Omental fat pad (tissue), 4 donors: ENCODE measurements at places on chromosomes 6 and 20. TPM values are rescaled to one million over a fixed set of nuclear protein-coding genes. Genes with fewer than 3 reads are reported as not detected.

The EMILIN3 gene
- 0.13 TPM for total RNA-seq

GRCh38 chr6:33252759-33253158, 18.9 kb downstream of the VPS52 start:
- no peak for DNase-seq

The OR2J3 gene
- not detected for total RNA-seq

DNA sequence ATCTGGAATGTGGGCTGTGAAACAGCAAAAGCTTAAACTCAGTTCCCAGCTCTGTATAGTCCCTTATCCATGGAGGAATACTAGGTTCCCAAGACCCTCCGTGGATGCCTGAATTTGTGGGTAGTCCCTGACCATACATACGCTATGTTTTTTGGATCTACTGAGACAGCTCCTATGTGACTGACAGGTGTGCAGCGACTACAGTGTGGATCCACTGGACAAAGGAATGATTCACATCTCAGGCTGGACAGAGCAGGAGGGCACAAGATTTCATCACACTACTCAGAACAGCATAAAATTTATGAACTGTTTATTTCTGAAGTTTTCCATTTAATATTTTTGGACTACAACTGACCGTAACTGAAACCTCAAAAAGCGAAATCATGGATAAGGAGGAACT, 125.3 kb downstream of the MAP7 start:
- DNase-seq = no peak

The PTPRA gene
- 55.0 TPM for total RNA-seq

DNA sequence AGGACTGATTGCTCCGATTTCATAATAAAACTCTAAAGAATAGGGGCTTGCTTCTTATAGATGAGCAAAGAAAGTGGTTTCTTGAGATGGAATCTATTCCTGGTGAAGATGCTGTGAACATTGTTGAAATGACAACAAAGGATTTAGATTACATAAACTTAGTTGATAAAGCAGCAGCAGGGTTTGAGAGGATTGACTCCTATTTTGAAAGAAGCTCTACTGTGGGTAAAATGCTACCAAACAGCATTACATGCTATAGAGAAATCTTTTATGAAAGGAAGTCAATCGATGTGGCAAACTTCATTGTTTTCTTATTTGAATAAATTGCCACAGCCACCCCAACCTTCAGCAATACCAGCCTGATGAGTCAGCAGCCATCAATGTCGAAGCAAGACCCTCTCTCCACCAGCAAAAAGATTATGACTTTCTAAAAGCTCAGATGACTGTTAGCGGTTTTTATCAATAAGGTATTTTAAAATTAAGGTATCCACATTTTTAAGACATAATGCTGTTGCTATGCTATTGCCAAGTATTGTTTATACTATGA, 12.7 kb upstream of the MTRF1L start:
- DNase-seq = no peak

The BPI gene
- not detected for total RNA-seq

GRCh38 chr6:157996918-157997702, 15.4 kb downstream of the SYNJ2 start:
- DNase-seq = no peak

DNA sequence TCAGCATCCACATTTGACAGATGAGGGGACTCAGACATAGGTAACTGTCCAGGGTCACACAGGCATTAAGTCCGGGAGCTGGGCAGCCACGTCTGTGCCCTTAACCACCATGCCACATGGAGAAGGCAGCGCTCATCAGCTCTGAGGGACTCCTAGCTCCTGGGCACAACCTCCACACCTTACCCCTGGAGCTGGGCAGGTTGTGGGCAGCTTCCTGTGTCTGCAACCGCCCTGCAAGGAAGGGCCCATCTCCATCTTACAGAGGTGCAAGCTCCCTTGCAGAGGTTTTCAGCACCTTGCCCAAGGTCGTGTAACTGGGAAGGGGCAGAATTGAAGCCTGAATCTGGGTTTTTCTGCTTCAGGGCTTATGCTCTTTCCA, 7.9 kb downstream of the CCDC167 start:
- no peak for DNase-seq

DNA sequence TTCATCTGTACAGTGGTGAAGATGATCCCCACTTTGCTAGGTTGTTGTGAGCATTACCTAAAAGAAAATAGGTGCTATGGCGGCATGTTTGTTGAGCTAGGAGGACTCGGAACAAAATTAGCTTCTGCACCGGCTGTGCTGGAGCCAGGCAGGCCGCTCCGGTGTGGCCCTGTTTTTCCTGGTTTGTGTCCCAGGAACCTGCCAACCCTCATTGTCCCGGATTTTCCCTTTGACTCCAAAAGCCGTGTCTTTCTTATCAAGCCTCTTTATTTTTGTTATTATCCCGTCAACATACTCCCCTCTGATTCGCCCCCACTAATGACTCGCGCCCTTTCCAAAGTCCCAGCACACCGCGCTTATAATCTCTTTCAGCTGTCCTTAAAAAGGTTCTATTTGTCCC, 117.0 kb downstream of the MYLK4 start:
- no peak for DNase-seq

The MAS1 gene
- total RNA-seq = under 0.01 TPM

DNA sequence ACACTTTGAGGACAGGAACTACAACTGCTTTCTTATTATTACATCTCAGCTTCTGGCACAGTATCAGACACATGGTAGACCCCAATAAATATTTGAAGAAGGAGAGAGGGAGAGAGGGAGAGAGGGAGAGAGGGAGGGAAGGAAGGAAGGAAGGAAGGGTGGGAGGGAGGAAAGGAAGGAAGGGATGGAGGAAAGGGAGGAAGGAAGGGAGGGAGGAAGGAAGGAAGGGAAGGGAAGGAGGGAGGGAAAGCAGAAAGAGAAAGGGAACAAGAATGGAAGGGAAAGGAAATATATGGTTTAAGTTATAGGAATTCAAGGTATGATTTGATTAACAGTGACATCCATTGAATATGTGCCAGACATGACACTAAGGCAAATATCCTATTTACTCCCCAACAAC, 402.1 kb downstream of the KIF16B start:
- no peak for DNase-seq

The HLA-DRA gene
- total RNA-seq = 288 TPM

GRCh38 chr6:39239527-39240154, 10.4 kb upstream of the KCNK5 start:
- no peak for DNase-seq

- no peak for DNase-seq
Measured at GRCh38 chr20:36572701-36573102, 695 bp upstream of the TGIF2 start.

- no peak for DNase-seq
Measured at GRCh38 chr20:19922716-19923115, 94.4 kb upstream of the NAA20 start.

DNA sequence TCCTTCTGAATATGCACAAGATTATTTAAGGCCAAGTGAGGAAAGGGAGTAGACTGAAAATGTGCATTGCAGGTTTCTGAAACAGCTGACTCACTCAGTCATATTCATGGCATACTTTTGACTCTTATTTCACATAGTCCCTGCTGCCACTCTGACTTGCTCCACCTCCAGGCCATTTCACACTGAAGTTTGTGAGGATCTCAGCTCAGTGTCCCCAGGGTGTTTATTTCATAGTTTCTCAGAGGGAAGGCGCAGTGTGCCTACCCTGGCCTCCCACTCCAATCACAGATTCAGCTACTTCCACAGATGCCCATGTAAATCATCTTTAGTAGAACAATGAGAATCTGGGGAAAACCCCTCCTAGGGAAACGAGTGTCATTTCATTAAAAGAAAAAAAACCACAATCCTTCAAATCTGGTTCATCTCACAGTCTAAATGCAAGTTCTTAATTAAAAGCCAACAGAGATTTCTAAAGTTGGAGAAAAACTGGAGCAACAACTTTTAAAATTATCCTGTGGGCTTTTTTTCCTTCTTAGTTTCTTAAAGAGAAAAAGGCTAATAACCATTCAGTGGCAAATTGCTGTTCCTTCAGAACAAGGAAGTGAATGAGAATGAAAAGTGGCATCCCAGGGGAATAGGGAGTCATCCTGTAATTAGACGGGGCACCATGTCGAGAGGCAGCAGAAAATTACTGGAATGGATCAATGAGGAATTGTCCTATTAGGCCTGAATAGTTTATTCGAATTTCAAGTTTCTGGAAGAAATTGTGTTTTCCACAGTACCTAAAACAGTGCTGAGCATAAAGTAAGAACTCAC, 133.6 kb downstream of the TFAP2B start:
- no peak for DNase-seq

DNA sequence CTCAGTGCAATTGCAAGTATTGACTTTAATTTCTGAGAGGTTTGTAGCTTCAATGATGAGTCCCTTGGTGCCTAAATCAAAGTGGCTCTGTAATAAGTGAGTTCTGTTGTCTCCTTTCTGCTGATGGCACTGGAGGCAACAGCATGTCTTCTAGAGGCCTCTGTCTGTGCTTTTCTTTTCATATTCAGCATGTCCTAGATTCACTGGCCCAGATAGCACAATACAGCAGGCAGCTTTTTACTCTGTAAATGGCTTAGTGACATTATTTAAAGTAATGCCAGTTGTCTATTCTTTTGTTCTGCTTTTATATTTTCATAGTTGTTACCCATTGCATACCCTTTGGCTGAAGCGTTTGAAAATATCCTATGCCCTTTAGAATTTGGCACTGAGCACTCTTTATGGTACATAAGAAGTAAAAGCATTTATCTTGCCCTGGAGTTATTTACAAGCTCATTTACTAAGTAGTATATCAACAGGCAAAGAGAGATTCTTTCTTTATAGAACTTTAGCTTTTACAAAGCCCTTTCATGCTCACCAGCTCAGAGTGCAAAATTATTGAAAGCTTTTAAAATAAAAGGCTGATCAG, 271.5 kb upstream of the KCNQ5 start:
- DNase-seq = no peak

- DNase-seq = no peak
Measured at GRCh38 chr20:37997516-37997915, 35.7 kb downstream of the TTI1 start.

GRCh38 chr6:28867086-28867409, 56.7 kb downstream of the TRIM27 start:
- DNase-seq = no peak

GRCh38 chr6:25428758-25429317, 149.7 kb downstream of the CARMIL1 start:
- DNase-seq = no peak

DNA sequence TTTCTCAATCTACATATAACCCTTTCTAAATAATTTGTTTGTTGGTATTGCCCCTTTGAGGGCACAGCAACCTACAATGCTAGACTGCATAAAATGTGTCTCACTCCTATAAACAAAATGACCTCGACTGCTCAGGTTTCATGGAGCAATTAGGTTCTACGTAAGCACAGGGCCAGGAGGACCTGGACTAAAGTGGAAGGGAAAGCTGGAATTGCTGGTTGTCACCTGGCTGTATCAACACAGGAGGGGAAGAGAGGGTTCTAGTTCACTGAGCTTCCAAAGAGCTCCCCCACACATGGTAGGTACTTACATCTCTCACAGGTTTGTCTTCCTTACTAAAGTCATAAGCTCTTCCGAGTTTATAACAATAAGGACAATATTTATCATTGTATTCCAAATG, 51.0 kb downstream of the NCOA6 start:
- DNase-seq = no peak

DNA sequence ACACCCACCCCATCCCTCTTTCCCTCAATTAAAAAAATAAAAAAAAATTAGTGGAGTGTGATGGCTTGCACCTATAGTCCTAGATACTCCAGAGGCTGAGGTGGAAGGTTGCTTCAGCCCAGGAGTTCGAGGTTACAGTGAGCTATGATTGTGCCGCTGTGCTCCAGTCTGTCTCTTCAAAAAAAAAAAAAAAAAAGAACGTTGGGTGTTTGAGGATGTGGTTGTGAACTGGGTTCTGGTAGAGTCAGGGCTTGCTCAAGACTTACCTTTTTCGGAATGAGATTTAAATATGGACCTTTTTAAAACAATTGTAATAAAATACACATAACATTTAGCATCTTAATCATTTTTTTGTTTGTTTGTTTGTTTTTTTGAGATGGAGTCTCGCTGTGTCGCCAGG, 211.9 kb downstream of the OR2B2 start:
- no peak for DNase-seq

The ORC3 gene
- total RNA-seq = 11.4 TPM

GRCh38 chr6:99002831-99003230, 55.1 kb upstream of the FBXL4 start:
- no peak for DNase-seq
